ENCODE measurements at places on chromosomes 4 and X.

DNA sequence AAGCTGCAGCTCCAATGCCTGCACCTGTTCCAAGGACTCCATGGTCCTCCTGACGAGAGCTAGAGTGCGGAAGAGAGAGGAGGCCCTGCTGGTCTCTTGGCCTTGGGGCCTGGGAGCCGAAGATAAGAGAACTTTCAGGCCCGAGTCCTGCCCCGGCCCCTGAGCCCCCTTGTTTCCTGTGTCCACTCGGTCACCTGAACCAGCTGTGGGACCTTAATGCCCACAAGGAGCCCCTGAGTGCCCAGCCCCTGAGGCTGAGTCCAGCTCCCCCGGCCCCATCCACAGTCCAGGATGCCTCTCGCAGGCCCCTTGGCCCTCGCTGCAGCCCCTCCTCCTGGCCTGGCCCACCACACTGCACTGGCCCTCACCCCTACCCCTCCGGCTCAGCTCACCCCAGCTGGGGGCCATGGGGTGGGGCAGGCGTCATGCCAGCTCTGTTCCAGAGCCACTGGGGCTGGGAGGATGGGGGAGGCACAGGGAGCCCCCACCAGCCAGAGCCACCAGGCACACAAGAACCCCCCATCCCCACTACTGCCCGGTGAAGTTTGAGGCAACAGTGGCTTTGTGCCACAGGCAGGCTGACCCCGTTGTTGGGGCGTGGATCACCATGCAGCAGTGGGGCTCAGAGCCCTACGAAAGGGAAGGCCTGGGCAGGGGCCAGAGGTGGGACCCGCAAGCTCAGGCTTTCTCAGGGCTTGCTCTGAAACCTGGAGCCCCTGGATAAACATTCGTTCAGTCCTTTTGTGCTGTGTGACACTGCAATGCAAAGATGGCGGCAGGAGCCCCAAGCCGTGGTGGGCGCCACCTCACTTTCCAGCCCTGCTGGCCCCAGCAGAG is 14.1 kb downstream of the NAT8L start:
- DNase-seq: no peak

- DNase-seq: no peak
Observed at GRCh38 chr4:39096847-39097246, 34.8 kb downstream of the KLHL5 start.

- peak; percentile 62 for DNase-seq
Observed at GRCh38 chr4:161555689-161556660, 607.8 kb downstream of the FSTL5 start.

DNA sequence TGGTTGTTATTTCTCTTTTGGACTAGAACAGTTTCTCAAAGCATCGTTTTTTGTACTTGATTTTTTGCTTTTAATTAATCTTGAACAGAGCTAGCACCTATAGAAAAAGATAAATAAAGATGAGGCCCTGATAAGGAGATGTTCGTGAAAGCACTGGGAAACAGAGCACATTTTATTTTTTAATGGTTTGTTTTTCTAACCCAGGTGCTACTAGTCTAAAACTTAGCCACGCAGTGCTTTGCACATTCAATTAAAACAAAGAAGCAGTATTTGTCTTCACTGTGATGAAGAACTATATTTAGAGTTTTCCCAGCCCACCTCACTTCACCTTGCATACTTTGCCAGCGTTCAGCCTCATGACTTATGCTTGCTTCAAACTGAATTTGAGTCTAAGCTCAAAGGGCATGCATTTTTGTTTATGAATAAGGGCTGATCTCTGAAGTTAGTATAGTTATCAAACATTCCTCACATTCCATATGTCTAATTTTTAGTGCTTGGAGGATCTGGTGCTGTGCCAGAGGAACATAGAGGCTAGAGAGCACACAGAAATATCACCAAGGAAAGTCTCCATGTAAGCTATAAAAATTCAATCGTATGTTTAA is 76.7 kb downstream of the WWC2 start:
- DNase-seq: peak; percentile 79

DNA sequence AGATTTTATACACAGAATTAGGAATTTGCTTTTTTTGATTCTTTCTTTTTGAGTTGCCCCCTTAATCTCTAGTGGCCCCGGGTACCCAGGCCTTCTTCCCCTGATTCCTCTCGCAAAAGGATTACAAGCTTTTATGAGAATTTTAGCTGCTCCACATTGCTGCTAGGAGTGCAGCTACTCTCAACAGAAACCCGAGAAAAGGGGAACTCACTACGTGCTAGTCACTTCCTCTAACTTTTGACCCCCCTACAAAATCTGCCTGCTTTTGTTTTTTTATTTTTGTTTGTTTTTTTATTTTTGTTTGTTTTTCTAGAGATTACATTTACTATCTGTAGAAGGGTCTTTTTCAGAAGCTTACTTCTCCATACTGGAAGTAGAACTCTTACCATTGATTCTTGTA is 64.1 kb downstream of the ZNF81 start:
- DNase-seq: no peak

DNA sequence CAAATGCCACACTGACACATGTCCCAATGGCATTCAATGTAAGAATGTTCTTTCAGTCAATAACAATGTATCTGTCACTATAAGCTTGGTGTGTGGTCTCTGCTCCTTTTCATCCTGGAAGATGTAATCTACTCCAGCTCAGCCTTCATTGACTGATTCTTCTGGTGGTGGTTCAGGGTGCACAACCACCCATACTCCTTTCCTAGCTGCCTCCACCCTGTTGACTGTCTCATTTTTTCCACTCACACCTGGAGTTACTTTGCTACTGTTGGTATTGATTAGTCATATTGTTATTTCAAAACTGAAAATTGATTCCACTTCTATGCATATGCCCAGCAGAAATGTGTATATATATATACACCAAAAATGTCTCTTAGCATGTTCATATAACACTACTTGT is 140.5 kb downstream of the ASB9 start:
- no peak for DNase-seq

- DNase-seq: no peak
Observed at GRCh38 chr4:112736718-112737135, 99.8 kb downstream of the LARP7 start.

DNA sequence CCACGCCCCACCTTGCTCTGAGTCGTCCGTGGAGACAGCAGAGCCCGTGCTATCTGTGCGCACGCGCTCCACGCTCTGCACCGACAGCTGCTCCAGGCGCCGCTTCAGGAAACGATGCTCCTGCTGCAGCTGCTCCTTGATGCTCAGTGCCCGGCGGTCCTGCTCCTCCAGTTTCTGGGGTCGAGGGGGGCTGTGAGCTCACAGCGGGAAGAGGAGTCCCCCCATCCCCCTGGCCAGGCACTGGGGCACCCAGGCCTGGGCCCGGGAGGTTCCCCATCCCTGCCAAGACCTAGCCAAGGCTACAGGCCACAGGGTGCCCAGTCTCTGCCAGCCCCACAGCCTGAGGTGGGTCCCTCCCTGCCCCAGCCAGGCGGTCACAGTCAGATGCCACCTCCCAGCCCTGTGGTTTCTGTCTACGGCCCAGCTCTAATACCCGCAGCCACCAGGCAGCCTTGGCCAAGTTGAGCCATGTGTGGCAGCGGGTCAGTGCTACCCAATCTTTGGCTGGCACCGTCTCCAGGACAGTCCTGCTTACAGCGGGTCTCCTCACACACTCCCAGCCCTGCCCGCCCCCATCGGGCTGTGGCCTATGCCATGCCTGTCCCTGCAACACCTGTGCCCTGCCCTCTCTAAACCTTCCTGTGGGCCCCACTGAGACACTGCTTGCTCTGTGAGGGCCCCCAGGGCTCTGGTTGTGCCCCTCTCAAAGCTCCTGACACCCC is 9.3 kb upstream of the HAUS3 start:
- DNase-seq: no peak

DNA sequence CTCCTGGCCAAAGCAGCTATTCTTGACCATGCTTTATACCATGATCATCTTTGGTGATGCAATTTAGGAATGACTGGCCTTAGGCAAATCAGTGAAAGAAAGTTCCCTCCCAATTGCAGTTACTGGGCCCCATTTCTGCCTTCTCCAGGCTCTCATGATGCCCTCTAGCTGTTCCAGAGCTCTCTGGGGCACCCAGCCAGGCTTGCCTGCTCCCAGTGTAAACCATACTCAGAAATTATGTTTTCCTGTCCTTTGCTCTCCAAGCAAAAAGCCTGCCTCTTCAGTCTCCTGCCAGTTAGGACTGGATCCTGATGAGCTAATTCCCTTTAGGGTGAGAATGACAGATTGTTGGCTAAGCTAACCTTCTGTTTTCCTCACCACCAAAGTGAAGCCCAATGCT is 85.3 kb upstream of the RBPJ start:
- DNase-seq: peak; percentile 65

Measured in fibroblast of skin of scalp (primary cell).